ENCODE measurements at places on chromosomes 12 and 14.

- DNase-seq: no peak
These were observed 12.2 kb upstream of the NID2 start for GRCh38 chr14:52080808-52081755.

DNA sequence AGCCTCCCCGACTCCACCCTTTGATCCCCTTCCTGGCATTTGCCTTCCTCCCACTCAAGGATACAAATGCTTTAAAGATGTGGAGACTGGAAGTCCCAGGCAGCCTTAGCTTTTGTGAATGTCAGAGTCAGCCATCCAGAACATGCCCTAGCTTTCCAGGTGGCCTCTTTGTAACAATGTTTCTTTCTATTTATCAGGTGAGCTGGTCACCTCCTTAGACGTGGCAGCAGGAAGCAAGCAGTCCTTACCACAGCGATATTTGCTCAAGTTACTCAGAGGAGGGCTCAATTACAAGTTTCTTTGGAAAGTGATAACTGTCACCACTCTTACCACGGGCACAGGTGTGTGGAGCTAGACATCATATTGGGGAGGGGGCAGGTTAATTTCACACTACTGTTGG is 4.9 kb downstream of the GALNT6 start:
- DNase-seq: no peak

DNA sequence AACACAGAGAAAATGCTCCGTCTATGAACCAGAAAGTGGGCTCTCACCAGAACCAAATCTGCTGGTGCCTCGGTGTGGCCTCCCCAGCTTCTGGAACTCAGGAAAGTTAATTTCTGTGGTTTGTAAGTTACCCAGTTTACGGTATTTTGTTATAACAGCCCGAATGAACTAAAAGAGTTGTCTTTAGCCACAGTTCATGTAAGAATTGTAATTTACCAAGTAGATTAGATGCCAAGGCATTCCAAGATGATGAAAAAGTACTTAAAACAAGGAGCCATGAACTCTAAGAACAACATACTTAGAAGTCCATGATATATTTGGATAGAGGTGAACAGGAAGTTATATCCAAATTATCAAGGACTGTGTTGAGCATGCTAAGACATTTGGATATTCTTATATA is 259.9 kb upstream of the GARIN6 start:
- no peak for DNase-seq

GRCh38 chr12:110791589-110791988 is 48.9 kb upstream of the PPP1CC start:
- DNase-seq: no peak

- no peak for DNase-seq
These were observed 169.4 kb downstream of the DAD1 start for GRCh38 chr14:22419620-22420019.

DNA sequence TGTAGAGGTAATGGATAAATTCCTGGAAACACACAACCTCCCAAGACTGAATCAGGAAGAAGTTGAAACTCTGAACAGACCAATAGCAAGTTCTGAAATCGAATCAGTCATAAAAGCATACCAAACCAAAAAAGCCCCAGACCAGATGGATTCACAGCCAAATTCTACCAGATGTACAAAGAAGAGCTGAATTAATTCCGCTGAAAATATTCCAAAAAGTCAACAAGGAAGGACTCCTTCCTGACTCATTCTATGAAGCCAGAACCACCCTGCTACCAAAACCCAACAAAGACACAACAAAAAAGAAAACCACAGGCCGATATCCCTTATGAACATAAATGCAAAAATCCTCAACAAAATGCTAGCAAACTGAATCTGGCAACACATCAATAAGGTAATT is 81.5 kb downstream of the SLC38A4 start:
- DNase-seq: no peak

GRCh38 chr14:73829526-73830431 is 21.9 kb upstream of the PTGR2 start:
- DNase-seq: no peak

DNA sequence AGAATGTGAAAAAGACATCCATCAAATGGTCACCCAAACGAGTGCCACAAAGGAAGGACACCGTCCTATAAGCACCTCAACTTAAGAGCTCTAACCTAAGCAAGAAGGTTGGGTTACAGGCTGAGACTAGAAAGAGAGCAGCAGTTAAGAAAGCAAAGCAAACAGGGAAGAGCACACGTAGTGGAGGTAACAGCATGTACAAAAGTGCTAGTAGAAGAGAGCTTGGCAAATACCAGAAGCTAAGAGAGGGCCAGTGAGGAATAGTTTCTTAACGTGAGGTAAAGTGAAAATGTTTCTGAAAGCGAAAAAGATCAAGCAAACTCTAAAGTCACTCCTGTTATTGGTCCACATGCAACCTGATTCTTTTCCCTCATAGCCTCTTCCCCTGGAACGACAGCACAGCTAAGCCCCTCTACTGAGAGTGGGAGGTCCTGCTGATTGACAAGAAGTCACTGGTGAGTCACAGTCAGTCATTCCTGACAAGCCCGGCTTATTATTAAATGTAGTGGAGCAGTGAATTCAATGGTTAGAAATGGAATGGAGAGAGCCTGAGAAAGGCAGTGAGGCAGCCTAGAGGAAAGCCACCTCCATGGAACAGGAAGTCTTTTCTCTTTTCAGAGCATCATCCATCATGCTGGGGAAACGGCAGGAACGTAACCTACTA is 204.4 kb downstream of the SLC25A21 start:
- no peak for DNase-seq

DNA sequence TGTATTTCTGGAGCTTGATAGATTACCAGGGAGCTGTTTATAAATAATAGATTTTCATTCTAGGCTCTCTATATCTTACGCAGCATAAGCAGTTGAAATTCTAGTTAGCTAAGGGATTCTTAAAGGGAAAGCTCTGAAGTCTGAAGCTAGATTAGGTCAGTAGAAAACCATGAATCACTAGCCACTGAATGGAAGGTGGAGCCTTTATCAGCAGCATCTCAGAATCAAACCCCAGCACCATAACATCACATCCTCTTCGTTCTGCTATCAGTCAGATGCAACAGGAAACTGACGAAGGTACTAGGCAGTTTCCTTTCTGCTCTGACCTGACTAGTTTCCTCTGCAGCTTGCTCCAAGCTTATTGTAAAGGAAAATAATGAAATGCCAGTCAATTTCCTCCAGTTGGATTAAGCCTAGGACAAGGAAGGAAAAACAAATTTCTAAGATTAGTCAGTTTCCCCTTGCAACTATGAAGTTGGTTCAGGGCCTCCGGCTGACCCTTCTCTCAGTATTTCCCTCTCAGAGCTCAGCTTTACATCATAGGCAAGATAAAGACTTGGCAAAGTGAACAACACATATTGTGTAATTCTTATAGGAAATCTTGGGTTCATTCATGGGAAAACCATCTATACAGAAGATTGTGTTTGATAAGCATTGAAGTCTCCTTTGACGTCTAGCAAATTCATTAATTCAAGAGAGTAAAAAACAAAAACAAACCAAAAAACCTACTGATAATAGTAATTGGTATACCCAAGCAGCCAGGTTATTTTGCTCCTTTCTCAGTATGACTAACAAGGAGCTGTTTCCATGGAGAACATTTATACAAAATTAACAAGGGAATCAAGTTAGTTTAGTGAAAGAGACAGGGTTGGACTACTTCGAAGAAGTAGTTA is 43.4 kb upstream of the CFAP54 start:
- no peak for DNase-seq

DNA sequence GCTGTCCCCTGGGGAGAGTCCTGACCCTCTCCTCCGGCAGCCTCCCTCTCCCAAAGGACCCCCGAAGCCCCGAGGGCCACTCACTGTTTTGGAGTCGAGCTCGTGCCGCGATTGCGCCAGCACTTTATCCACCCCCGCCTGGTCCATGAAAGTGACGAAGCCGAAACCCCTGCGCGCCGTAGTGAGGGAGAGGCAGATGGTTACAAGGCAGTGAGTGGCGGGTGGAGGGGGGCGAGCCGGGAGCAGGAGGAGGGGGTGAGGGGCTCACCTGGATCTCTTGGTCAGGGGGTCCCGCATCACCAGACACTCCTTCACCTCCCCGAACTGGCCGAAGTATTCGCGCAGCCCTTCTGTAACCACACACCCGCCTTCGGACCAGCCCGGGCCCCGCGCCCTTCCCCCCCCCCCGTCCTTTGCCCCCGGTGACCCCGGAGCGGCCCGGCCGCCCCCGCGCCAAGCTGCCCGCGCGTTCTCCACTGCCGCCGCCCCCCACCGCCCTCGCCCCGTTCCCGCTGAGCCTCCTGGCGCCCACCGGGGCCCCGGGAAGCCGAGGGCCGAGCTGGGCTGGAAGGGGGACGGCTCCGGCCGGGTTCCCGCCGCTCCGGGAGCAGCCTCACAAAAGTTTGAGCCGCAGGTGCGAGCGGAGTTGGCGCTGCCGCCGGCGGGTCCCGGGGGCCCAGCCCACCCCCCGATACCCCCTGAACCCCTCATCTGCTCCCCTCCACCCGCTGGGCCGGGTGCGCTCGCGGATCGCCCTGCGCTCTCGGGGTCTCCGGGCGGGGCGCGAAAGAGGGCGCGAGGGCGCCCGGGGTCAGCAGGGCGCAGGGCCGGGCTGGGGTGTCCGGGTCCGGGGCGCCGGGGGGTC is 808 bp downstream of the MSI1 start:
- no peak for DNase-seq

GRCh38 chr14:104499784-104500760 is 79.5 kb upstream of the C14orf180 start:
- DNase-seq: no peak
